ENCODE measurements at places on chromosomes 1 and 21.

DNA sequence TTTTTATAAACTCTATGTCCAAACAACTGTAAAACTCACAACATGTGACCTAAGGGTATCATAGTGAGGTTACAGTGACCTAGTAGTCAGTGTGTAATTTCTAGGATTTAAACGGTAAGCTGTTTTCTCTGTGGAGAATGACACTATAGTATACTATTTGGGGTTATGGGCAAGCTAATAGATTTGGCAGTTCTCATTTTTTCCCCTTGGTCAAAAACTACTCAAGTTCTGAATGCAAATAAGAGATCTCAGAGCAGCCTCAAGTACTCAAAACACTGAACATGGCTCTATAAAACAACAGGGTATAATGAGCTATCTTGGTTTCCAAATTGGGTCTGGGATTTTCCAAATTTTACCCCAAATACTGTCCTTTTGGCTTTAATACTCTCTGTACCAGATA is 88.5 kb upstream of the HMCN1 start:
- peak; percentile 14 for DNase-seq

GRCh38 chr1:103180660-103181059 is 72.3 kb upstream of the COL11A1 start:
- no peak for DNase-seq

- no peak for DNase-seq
Measured at GRCh38 chr1:65344171-65344814, 35.0 kb downstream of the DNAJC6 start.

DNA sequence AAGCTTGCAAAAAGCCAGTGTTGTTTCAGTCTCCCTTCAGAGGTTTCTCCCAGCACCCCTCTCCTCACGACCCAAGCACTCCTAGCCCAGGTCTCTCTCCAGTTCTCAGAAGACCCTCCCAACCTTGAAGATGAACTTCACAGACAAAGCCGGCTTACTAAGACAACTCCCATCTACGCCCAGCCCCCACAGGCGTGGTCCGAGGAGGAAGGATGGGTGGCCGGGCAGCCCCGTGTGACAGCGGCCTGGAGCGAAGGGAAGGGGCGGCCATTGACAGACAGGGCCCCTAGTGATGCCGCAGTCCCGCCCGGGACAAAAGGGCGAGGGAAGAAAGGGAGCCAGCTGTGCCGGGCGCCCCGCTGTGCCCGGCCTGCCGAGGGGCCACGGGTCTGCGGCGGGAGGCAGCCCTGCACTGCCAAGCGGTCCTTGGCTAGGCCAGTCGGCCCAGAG is 6.9 kb downstream of the PAX7 start:
- DNase-seq, result no peak

- DNase-seq, result no peak
Measured at GRCh38 chr1:36988741-36989193, 45.5 kb downstream of the GRIK3 start.

GRCh38 chr1:14850563-14850962 is 252.1 kb downstream of the KAZN start:
- DNase-seq, result no peak

- peak; percentile 59 for DNase-seq
Measured at GRCh38 chr1:156704930-156705320, 458 bp downstream of the CRABP2 start.

- DNase-seq, result peak; percentile 89
Measured at GRCh38 chr1:155206891-155207805, 549 bp downstream of the THBS3 start.

GRCh38 chr1:42179275-42179674 is 14.7 kb upstream of the GUCA2A start:
- no peak for DNase-seq

DNA sequence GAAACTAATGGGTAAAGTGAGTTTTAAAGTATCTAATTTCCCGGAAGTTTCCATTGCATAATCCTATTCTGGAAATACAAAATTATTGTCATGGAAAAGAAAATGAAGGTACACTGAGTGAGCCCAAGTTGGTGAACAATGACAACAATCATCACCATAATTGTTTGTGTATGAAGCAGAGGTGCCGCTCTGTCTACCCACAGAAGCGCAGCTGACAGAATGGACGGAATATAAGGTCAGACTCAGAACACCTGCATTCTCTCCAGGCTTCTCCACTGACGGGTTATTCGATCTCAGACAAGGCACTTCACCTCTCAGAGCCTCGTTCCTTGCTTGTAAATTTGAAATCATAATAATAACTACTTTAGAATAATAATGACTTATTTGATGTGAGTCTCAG is 99.1 kb upstream of the NGF start:
- no peak for DNase-seq

DNA sequence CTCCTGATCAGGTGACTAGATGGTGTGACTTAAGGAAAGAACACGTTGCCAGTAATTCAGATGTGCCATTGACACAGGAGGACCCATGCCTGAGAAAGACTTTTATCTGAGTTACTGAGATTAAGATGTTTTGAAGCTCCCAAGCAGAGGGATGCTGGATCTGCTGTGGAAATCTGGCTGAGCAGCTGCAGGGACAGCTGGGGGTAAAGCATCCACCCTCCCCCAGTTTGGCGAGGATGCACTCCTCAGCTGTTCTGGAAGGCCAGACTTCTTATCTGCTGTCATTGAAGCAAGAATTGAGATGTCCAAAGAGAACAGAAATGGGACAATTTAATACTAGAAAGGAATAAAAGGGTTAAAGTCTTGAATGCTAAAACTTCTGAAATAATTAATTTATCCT is 25.7 kb downstream of the TTC3 start:
- DNase-seq, result no peak

DNA sequence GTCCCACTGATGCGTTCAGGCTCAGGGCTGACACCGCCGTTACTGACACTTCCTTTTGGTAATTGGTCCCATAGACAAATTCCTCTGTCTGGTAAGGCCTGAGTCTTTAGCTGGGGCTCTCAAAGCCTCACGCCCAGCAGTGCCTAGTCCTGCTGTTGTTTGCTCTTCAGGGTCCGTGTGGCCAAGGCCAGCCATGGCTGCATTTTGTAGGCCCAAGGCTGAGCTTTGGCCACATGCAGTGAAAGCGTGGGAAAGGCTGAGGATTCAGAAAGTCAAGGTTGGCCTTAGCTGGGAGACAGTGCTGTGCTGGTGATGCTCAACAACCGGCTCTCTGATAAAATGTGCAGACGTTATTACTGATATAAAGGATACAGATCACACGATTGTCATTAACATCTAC is 63.5 kb upstream of the C1orf174 start:
- no peak for DNase-seq

DNA sequence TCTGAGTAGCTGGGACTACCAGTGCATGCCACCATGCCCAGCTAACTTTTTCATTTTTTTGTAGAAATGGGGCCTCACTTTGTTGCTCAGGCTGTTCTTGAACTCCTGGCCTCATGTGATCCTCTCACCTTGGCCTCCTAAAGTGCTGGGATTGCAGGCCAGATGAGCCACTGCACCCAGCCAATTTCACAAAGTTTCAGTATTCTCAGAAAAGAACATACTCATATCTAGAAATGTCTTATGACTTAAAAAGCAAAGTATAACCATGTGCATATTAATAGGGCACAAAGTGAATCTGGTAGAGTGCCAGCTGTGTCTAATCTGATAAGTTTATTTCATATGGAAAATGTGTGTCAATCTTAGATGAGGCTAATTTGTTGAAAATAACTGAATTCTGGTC is 87.5 kb upstream of the CACYBP start:
- DNase-seq, result no peak

GRCh38 chr1:47616906-47617305 is 179.1 kb downstream of the FOXD2 start:
- no peak for DNase-seq

- no peak for DNase-seq
Measured at GRCh38 chr1:20223106-20223505, 36.8 kb upstream of the PLA2G2C start.

DNA sequence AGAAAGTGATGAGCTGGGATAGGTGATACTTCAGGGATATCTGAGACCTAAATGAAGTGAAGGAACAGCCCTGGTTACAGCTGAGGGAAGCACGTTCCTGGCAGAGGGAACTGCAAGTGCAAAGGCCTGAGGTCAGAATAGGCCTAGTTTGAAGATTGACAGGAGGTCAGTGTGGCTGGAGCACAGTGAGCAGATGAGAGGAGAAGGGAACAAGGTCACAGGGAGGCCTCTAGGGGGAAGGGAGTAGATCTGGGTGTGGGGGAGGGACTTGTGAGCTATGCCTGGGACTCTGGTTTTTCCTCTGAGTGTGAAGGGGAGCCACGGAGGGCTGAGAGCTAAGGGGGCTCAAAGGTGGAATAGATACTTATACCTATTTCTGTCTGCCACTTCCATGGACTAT is 736.4 kb downstream of the MATN1 start:
- DNase-seq, result peak; percentile 3

GRCh38 chr1:216566641-216567205 is 143.5 kb upstream of the USH2A start:
- DNase-seq, result peak; percentile 14

GRCh38 chr1:44262414-44262813 is 49.1 kb downstream of the DMAP1 start:
- no peak for DNase-seq

DNA sequence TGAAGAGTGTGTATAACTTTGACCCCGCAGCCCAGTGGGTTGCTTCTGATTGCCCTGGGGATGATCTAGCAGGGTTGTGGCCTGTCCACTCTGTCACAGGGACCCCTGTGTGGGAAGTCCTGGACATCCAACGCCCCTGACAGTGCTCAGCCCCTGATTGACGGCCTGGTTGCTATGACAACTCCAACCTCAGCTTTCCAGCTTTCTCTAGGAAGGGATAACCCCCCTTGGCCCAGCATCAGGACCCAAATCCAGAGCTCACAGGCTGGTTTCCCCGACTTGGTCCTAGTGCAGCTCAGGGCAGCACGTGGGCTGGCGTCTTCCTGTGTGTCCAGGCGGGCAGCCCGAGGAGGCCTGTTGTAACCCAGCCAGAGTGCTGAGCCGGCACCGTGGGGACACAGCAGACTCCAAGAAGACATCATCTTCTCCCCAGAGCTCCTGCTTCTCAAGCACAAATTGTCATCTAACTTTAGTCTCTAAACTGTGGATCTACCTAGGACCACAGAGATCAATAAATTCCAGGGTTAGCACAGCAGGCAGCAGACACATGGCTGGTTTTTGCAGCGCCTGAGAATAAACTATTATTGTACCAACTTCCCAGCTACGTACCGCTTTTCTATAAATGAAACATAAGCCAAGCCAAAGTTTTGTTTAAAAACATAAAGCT is 18.9 kb upstream of the PDXK start:
- DNase-seq, result no peak

- no peak for DNase-seq
Measured at GRCh38 chr1:8455700-8456307, 137.9 kb downstream of the SLC45A1 start.

- DNase-seq, result no peak
Measured at GRCh38 chr1:193392686-193393085, 206.3 kb upstream of the B3GALT2 start.

DNA sequence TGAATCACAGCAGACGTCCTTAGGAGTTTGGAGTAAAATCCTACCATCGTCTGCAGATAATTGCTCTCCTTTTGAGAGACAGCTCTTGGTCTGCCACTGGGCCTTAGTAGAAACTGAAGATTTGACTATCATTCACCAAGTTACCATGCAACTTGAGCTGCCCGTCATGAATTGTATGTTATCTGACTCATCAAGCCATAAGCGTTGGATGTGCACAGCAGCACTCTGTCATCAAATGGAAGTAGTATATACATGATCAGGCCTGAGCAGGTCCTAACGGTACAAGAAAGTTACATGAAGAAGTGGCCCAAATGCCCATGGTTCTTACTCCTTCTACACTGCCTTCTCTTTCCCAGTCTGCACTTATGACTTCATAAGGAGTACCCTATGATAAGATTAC is 317.8 kb downstream of the GPATCH2 start:
- no peak for DNase-seq

DNA sequence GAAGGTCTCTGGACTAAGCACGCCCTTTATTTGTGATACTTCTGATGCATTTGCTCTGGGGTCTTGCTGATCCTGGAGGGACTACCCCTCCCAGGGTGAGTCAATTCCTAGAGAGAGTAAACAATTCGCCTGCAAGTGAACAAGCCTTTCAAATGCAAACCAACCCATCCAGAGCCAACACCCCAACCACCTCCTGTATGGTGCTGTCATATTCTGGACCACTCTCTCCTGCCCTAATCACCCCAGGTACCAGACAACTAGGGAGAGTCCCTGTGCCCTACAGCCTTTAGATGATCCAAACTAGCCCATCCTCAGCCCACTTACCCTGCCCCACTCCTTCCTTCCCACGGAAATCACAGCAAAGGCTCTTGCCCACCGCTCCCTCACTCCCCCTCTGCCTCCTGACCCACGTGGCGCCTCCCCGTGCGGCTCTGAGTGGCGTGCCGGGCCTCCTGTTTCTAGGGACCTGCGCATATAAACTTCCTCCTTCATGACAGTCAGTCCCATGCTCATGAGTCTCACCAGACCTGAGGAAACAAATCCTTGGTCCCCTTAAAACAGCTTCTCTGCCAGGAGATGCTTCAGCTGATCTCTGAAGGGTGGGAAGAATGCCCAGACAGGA is 37.2 kb downstream of the ACTA1 start:
- DNase-seq, result no peak

DNA sequence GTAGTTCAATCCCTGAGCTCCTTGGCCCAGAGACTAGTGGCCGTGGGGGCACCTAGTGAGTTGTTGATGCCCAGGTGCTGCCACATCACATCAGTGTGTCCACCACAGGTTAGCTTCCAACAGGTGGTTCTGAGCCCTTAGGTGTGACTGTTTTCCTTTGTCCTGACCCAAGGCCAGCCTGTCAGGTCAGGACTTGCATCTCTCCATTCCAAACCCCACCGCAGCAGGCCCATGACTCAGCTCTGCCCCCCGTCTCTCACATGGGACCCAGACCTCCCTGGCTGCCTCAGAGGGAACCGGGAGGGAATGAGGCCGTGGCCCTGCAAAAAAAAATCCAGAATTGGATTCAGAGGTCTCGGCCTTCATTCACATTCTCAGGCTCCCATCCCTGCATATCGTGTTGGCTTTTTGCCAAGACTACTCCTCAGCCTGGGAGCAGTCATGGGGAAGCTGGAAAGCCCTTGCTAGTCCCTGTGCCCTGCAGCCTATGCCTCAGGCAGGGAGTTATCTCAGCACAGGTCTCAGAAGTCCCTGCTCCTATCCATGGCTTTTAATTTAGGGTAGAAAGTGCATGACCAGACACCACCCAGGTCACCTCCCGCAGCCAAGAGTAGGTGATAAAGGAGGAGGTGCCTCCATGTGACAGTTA is 7.2 kb downstream of the INAVA start:
- no peak for DNase-seq

DNA sequence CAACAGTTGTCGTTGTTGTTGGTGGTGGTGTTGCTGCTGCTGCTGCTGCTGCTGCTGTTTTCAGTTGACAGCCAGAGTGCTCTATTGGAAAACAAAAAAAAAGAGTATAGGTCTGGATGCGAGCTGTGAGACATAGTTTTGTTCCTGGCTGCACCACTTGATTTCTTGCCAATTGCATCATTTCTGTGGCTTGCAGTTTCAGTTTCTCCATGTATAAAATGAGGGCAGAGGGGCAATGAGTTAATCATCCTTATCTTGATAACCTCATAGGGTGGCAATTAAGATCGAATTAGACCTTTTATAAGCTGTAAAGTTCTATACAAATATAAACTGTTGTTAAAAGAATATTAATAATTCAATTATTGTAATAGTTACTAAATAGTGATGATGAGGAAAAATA is 156.7 kb downstream of the DMRTA2 start:
- no peak for DNase-seq

All from small intestine (tissue), 16 donors.